ENCODE measurements at places on chromosomes 7 and 10.

DNA sequence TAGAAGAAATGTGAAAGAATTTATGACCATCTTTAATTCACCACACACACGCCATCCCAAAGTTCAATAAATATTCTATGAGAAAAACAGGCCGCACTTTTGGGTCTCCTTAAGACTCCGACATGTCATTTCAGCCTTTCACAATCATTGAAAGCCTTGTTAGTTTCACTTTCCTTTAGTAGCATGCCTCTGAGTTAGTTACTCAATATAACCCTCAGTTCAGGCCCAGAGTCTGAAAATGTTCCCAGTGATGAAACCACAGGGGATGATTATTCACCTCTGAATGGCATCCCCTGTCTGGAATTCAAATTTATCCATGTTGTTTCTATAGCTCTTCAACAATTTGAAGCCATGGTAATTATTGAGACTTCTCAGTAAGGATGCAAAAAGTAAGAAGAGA lies 278.1 kb upstream of the NRP1 start:
- DNase-seq: no peak

DNA sequence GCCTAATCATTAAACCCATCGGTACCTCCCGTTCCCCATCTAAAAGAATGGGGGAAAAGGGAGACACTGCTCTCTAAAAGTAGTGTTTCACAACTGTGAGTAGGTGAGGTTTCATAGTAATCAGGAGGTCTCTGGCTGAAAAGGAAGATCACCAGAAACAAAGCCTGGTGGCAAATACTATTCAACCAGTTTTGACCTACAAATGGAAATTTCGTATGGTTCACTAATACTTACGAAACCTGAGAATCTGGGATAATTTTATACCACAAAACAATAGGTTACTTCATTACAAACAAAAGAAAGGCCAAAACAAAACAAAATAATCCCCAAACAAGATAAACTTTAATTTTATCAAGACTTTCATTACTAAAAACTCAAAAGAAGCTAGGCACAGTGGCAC lies 28.4 kb upstream of the ANLN start:
- DNase-seq: no peak

DNA sequence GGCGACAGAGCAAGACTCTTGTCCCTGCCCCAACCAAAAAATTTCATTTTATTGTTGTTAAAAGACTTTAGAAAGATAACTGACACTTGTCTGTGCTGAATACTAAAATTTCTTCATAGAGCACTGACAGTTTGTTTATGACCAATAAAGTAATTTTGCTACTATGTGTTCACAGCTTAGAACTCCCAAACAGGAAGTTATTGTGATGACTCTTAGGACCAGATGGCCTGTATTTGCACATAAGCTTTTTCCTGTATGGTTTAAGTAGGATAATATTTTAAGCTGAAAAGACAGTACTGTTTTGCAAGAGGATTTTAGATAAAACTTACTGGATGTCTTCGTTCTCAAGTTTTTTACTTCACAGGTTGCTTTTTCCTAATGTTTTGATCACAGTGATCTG lies 80.7 kb downstream of the MMRN2 start:
- DNase-seq: no peak

DNA sequence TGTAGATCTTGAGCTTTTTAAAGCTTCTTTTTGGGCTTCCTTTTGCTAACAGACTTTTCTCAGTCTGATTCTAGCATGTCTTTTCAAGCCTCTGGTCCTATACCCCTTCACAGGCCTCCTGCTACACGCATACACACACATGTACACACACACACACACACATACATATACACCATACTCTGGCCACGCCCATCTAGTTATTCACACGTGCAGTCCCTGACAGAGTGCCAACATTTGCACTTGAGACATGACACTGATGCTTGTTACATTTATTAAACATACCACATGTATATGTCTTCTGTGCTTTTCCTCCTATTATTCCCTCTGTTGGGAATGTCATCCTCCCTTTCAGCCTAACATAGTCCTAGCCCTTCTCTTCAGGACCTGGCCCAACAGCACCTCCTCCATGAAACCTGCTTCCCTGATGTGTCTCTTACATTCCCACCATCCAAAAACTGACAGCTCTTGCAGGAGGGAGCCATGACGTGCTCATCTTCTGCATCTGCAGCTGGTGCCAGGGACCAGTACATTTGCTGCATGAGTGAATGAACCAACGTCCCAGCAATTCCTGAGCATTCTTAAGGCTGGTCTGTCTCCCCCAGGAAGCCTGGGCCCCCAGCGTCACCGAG lies 222.1 kb downstream of the ARHGAP12 start:
- DNase-seq: no peak

- DNase-seq: no peak
Measured at GRCh38 chr10:3636356-3637181, 148.4 kb downstream of the KLF6 start.

DNA sequence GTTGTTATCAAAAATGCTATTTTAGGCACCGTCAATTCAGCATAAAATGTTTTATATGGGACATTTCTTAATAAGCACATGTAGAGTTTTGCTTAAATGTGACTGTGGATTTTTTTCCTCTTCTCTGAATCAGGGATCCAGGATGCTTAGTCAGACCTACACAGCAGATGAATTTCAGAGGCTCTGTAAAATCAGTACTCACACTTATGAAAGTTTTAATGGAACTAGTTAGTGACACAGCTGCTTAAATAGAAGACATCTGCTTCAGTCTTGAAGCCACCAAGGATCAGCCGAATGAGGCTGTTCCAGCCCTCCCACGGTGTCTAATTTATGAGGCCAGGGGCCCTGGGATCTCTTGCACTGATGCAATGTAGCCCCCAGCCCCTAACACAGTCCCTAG lies 136.0 kb downstream of the MYOF start:
- no peak for DNase-seq

DNA sequence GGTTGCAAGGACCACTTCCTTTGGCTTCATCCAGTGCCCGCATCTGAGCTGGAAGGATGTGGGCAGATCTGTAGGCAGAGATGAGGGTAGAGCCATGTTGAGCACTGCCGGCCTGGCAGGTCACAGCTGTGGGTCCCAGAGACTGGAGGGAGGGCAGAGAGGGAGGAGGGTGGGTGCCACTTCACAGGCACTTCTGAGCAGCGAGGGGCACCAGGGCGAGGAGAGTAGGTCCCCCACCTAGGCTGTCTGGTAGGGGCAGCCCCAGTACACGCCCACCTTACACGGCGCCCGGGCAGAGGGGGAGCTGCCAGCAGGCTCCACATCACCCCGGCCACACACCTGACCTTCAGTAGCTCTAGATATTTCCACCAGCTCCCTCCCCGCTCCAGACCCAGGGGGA lies 473.0 kb upstream of the FOXK1 start:
- no peak for DNase-seq

DNA sequence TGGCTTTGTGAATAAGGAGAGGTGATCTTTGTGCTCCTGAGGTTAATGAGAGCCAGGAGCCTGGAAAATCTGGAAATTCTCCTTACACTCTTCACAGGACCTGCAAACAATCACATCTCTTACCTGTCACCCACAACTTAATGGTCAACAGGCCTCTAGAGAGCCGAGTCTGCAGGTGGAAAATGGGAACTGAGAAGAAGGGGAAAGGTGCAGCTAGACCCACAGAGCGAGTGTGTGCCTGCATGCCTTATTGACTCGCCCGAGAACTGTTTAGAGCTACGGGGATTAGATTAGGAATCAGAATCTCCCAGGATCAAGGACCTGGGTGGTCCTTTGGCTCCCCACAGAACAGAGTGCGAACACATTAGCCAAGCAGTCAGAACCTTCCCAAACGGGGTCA lies 329.6 kb downstream of the PTEN start:
- DNase-seq: no peak

DNA sequence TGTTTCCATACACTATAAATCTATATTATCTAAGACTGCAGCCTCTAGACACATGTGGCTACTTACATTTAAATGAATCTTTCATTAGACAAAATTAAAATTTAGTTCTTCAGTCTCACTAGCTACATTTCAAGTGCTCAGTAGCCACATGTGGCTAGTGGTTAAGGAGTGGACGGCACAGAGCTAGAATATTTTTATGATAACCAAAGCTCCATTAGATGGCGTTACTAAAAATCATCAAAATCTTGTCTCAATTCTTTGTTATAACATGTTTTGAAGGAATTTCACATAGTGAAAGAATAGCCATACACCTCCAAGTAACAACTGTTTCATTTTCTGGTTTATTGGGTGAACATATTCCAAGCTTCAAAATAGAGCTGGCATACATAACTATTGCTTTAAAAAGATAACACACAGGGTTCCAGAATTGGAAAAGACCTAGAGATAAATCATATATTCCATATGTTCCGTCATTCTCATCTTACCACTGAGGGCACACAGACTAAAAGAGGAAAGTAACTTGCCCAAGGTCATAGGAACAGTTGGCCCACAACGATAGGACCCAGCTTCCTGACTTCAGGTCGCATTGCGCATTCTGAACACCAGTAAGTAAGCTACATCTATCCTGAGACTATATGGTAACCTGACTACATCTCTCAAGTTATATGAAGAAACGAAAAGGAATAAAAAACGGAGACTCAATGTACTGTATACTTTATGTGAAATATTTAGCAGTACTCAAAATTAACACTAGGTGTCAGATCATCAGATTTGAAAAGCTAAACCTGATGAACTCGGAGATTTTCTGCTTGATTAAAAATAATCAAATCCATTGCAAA lies 66.6 kb downstream of the CAV1 start:
- DNase-seq: no peak

DNA sequence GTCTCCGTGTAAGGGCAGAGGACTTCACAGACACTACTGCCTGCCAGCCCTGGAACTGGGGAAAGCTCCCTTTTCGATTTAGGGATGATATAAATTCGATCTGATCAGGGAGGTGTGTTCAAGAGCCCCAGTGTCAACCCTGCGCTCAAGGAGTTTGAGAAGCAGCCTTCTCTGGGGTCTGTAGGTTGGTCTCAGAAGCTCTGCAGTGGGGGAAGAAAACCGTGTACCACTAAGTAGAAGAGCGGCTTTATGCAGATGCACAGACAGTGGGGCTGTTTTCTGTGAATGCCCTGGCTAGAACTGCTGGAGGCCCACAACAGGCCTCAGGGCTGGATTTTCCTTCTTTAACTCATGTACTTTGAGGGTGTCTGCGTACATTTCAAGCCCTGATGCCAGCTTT lies 6.3 kb upstream of the TBX20 start:
- DNase-seq: no peak

DNA sequence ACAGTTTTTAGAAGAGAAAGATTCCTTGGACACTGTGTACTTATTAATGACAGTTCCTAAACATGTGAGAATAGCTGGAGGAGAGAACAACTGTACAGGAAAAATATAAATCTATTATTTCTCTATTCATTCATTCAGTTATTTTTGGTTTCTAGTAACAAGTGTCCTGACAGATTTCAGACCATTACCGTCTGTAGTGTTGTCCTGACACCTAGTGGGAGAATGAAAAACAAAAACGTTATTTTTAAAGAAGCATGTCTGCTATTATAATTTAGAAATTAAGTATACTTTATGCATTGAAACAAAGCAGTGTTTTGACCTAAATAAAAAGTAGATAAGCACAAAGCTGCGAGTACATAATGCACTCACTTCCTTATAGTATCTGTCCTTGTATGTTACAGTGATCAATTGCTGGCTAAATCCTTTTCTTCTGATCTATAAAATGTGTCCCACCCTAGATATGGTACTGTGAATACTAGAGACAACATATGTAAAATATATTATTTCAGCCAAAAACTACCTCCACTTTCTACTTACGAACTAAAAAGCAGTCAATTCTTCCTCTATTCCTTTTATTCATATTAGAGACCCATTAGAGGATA lies 575.6 kb downstream of the ARL4A start:
- no peak for DNase-seq

DNA sequence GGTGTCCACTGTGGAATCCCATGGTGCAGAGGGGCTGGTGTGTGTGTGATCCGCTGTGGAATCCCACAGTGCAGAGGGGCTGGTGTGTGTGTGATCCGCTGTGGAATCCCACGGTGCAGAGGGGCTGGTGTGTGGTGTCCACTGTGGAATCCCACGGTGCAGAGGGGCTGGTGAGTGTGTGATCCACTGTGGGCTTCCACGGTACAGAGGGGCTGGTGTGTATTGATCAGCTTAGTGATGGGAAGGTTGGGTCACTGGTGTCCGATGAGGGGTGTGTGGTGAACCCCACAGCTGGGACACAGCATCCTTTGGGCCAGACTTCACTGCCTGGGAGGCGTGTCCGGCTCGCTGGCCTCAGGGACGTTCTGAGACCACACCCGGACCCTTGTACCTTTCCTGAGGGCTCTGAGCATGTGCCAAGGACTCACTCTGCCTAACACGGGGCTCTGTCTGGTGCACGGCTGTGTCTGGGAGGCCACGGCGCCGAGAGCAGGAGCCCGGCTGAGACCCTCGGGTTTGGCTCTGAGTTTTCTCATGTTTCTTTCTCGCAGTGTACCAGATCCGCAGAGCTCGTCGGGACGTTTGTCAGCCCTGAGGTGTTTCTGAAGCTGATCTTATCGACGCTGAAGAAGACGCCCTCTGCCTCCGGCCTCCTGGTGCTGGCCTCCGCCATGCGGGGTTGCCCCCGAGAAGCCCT lies 29.3 kb upstream of the PRKAR1B start:
- DNase-seq: no peak

DNA sequence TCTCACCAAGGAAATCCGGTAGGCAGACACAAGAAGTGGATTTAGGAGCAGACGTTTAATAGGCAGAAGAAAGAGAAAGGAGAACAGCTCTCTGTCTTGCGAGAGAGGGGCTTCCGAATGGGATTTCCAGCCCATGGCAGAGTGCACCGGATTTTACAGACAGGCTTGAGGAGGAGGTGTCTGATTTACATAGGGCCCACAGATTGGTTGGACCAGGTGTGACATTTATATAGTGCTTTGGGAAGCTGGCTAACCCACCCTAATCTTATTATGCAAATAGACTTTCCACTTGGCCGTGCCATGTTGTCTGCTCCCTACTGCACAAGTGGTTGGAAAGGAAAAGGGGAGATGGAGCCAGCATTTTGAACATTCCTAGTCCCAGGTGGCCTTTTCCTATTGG lies 57.8 kb downstream of the ANKMY2 start:
- DNase-seq: no peak

- DNase-seq: no peak
Measured at GRCh38 chr7:117062300-117062699, 109.0 kb downstream of the ST7 start.

DNA sequence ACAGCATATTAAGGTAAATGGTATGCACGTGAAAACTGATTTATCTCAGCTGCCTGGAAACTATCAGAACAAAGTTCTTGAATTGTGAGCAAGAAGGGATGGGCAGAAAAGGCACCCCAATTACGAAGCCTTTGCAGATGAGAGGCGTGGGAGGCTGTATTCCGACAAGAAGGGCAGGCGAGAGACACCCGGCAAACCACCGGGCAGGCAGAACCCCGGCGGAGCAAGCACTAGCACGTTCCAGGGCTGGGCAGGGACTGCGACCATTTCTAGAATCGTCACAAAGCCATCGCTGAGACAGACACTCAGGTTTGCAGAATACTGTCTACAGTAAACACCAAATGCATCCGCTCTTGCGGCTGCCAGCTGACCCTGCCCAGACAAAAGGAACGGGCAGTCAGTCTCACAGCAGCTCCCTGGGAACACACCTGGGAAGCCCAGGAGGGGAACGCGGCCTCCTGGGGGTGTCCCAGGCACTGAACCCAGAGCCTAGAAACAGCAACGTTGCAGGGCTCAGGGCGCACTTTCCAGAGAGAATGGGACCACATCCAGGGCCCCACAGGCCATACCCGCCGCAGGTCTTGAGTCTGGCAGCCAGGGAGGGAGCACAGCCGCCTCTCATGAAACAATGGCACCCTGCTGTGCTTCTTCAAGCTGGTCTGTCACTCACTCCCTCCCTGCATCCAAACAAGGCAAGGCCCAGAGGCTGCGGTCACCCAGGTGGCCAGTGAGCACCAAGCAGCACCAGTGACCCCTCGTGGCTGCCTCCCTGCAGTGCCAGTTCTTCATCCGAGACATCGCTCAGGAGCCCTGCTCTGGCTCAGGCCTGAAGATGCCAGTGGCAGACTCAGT lies 261.9 kb downstream of the PTPRN2 start:
- no peak for DNase-seq

Measured in activated CD8-positive, alpha-beta memory T cell treated with anti-CD3 and anti-CD28 coated beads, Interleukin-2, amount 50 U/mL, for 4 hours (primary cell).